Heart right ventricle (tissue), 16 donors: ENCODE measurements at places on chromosomes 3 and 15. TPM values are rescaled to one million over a fixed set of nuclear protein-coding genes. Genes with fewer than 3 reads are reported as not detected.

The MAP1A gene
- total RNA-seq = 49.2 TPM

The CATSPER2 gene
- total RNA-seq = 1.4 TPM

The FHIT gene
- total RNA-seq = 25.5 TPM

The SOX14 gene
- not detected for total RNA-seq

GRCh38 chr15:52464040-52464439, 64.6 kb downstream of the MYO5A start:
- no peak for DNase-seq

DNA sequence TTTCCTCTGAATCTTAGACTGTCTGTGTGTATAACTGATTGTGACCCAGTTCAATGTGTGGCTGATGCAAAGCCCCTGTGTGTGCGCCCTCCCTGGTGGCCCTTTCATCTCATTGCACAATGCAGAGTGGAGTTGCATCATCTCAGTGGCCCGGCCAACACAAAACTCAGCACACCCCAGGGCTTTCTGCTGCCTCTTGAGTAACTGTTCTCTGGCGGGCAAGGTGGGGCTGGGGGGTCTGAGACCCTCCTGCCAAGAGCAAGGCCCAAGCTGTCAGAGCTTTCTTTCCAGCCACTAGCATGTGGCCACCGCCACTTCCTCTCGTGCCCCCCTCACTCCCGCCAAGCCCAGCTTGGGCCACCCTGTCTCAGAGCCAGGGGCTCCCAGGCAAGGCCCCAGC, 80.7 kb upstream of the ALDH1L1 start:
- DNase-seq = peak; percentile 63

GRCh38 chr15:71788646-71789579, 21.4 kb upstream of the NR2E3 start:
- DNase-seq = no peak

The CISH gene
- 22.8 TPM for total RNA-seq

DNA sequence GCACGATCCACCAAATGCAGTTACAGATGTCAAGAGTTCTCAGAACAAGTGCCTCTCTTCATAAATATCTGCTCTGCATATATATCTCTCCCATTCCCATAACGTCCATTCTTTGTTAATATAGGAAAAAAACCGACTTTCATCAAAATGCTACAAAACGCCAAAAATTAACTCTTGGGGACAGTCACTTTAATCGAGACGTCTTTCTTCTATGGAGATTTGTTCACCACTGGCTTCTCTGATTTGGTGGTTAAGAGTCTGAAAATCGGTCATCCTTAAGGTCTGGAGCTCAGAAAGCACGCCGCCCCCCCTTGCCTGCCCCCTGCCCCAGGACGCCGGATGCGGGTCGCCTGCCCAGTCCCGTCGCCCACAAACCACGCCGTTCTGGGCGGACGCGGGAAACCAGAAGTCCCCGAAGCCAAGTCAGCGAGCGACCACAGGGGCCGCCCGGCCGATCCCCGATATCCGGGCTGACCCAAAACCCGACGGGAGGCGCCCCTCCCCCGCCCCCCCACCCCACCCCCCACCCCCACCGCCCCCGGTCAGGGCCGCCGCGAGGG, 252.7 kb downstream of the TJP1 start:
- DNase-seq = no peak

DNA sequence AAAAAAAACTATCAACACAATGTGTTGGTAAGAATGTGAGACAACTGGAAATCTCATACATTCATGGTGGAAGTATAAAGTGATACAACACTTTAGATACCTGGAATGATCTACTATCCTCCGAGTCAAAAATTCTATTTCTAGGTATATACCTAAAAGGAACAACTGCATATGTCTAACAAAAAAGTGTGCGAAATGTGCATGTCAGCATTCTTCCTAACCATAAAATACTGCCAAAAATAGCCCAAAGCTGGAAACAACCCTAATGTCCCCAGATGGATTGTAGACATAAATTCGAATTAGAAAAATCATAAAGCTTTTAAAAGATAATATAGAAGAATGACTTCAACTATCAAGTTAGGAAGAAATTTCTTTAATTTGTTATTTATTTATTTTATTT, 51.2 kb upstream of the FGF12 start:
- DNase-seq = no peak

- no peak for DNase-seq
Observed at GRCh38 chr3:161305095-161305991, 66.0 kb downstream of the SPTSSB start.

The SLC22A13 gene
- not detected for total RNA-seq

- no peak for DNase-seq
Observed at GRCh38 chr3:55453886-55454496, 33.1 kb downstream of the WNT5A start.

The CD80 gene
- total RNA-seq = 0.12 TPM

DNA sequence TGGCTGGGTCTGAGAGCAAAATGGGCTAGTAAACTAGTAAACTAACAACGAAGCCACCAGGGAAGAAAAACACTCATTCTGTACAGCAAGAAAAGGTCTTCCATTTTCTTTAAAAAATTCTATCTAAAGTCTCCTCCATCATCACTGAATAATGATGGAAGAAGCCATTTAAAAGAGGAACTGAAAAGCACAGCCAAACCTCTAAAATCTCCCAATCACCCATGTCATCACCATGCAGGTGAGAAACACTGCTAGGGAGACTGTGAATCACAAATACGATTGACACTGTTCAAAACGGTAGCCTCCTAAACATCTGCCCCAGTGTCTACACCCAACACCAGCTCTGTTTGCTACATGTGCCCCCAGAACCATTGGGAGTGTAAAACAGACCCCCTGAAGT, 140.4 kb downstream of the RORA start:
- DNase-seq = no peak

GRCh38 chr15:70035051-70035718, 62.5 kb downstream of the TLE3 start:
- DNase-seq = no peak

The MAP2K1 gene
- 44.6 TPM for total RNA-seq

The GPR149 gene
- total RNA-seq = not detected

- DNase-seq = no peak
Observed at GRCh38 chr15:73602992-73603391, 30.2 kb downstream of the NPTN start.

- DNase-seq = no peak
Observed at GRCh38 chr3:13704174-13704573, 155.2 kb downstream of the FBLN2 start.

DNA sequence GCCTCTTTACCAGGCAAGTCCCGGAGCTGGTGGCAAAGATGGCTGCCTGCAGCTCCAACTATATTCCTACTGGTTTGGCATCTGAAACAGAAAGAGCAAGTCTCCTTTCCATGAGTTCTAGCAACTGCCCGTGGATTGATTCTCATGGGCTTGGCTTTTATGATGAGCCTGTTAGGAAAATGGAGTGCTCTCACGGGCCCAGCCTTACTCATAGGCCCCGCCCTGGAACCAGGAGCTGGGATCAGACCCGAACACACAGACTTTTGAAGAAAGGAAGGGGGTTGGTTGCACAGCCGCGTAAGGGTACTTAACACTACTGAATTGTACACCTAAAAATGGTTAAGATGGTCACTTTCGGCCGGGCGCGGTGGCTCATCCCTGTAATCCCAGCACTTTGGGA, 2.9 kb downstream of the NRROS start:
- no peak for DNase-seq

DNA sequence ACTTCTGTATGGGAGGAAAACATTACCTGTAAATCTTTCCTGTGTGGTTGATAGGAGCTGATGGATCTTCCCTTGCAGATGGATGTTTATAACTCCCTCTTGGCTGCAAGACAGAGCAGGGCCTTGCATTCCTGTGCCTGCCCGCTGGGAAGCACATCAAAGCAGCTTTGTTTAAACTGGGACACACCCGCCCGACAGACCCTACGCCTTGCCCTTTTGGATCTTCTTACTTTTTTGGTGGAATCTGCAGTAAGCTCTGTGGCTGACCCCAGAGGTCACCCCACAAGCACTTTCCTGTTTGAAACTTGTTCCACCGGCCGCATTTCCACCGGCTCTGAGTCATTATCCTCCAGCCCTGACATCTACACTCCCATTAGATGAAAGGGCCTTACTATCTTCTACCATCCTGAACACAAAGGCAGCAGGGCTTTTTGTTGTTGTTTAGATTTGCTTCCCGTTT, 244.1 kb upstream of the STT3B start:
- peak; percentile 11 for DNase-seq

The PPP1R14D gene
- total RNA-seq = not detected

- no peak for DNase-seq
Observed at GRCh38 chr15:68524753-68525584, 53.8 kb upstream of the CORO2B start.

- DNase-seq = no peak
Observed at GRCh38 chr15:91927585-91927984, 74.1 kb downstream of the SLCO3A1 start.

- DNase-seq = no peak
Observed at GRCh38 chr3:140117096-140117526, 182.1 kb downstream of the CLSTN2 start.

GRCh38 chr3:97996988-97997387, 24.8 kb upstream of the RIOX2 start:
- no peak for DNase-seq

DNA sequence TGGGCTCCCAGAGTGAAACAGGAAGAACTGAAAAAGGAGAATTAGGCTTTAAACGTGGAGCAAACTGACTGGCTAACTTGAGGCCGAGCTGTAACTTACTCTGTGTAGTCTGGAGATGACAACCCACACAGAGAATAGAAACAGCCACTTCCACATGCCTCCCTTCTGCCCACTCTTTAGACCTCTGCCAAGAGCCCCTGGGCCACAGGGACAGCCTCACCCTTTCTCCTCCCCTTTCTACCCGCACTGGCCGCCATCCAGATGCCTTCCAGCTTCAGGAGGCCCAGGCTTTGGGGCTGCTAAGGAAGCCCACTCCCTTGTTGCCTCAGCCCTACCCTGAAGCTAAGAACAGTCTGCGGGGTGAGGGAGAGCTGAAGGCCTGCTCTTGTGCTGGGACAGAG, 6.8 kb downstream of the ARHGAP31 start:
- DNase-seq = no peak

- DNase-seq = no peak
Observed at GRCh38 chr15:39799552-39800011, 16.9 kb upstream of the FSIP1 start.

DNA sequence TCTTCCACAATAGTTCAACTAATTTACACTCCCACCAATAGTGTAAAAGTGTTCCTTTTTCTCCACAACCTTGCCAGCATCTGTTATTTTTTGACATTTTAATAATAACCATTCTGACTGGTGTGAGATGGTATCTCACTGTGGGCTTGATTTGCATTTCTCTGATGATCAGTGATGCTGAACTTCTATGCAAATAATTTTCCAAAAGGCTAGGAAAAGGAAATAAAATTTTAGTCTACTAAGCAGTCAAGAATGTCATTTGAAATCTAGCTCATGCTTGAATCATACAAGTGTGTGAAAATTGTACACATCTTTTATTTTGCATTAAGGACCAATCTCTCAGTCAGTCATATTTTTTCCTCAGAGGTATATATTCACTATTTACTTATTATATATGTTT, 101.7 kb upstream of the UBP1 start:
- DNase-seq = no peak

DNA sequence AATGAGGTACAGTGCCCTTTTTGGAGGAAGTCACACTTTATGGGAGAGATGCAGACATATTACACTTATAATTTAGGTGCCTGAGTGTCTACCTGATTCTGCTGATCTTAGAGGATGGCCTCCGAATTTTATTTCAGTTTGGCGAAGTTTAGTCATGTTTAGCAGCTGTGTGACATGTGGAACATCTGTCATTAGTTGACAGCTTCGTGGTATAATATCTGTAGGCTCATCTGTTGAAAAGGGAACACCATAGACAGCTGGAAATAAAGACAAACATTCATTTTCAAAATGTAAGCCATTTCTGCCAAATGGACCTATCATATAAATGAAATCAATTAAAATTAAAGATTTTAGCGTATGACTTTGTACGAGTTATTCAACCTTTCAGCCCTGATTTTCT, 165.4 kb downstream of the CFAP20DC start:
- no peak for DNase-seq
